ENCODE measurements at places on chromosomes 12 and 14.

- no peak for DNase-seq
Observed at GRCh38 chr14:74574706-74575105, 37.3 kb downstream of the LTBP2 start.

GRCh38 chr14:105497671-105498429 is 6.8 kb downstream of the TEDC1 start:
- no peak for DNase-seq

- DNase-seq, result no peak
Observed at GRCh38 chr14:68359837-68360552, 432.9 kb downstream of the ZFP36L1 start.

GRCh38 chr12:52873832-52874572 is 25.2 kb upstream of the KRT78 start:
- peak; percentile 28 for DNase-seq

DNA sequence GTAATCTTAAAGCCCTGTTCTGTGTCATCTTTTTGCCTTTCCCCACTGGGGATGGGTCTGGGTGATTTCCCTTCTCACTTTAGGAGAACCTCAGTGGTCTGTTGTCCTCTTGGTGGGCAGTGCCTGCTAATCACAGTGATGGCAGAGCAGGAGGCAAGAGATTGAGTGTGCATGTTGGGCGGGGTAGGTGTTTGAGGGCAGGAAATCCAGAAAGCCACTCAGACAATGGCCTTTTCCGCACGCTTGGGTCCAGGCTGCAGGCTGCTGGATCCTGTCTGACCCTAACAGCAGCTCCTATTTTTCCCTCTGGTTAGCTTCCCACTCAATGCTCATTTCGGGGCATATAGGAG is 13.7 kb upstream of the ITGA5 start:
- DNase-seq, result no peak

GRCh38 chr12:107656302-107656701 is 29.3 kb upstream of the PWP1 start:
- no peak for DNase-seq

DNA sequence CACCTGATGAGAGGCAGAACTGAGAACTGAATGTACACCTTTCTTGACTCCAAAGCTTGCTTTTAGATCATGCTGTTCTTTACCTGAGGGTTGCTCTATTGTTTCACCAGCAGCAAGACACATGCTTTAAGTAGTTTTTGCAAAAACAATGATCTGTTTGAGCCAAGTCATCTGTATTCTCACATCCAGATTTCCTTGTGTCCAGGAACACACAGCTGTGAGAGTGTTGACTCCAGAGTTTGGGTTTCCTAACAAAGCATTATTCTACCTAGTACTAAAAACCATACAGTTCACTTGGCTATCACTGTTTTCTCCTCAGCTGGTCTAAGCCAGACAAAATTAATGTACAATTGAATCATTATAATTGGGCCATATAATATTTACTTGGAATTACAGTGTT is 120.4 kb downstream of the STAB2 start:
- no peak for DNase-seq

DNA sequence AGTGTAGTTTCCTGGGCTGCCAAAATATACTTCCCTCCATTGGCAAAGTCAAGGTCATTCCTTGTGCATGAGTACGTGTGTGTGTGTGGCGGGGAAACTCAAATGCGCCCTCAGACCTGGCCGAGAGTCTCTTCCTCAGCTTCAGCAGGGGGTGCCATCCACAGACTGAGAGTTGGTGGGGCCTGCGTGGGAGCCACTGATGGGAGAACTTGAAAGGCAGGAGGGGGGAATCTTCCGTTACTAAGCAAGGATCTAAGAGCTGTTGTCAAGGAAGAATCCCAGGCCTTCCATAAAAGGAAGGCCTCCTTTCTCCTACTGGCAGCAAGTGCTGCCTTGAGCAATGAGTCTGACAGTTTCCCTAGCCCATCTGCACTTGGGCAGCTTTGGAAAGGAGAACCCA is 274.9 kb downstream of the EMP1 start:
- DNase-seq, result no peak

DNA sequence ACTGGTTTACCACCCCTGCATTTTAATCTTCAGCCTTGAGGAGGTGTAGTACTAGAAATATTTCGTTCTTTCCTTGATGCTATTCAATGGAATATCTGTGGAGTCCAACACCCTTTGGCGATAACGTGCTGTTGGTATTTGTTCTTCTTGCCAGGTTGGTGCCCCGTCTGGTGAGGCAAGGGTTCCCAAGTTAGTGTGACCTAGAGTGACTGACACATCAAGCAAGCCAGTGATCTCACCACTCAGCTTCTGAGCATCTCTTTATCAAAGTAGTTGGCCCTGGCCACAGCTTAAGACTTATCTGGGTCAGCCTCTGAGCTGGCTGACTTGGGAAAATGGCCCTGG is 60.2 kb downstream of the PLXNC1 start:
- no peak for DNase-seq

GRCh38 chr12:14171106-14171505 is 189.7 kb upstream of the GRIN2B start:
- DNase-seq, result no peak

DNA sequence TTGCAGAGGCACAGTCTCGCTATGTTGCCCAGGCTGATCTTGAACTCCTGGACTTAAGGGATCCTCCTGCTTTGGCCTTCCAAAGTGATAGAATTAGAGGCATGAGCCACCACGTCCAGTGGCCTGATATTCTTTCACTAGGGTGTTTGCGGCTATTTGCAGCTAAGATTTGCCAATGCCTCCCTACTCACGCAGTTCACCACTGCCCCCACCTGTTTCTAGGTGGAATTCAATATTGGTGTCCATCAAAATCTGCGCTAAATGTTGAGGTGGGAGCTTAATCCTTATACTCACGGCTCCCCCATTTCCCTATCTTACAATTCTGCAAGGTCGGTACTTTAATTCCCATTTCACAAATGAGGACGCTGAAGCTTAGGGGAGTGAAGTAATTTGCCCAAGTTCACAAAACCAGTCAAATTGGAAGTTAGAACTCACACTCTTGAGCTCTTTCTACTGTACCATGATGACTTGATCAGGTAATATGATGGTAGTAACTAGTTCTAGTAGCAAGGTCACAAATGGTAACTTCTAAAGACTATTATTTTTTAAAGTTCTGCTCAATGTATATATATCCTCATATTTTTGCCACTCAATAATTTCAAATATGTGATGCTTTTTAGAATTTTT is 22.1 kb upstream of the LRRC9 start:
- DNase-seq, result no peak

GRCh38 chr12:105425254-105426174 is 95.0 kb downstream of the C12orf75 start:
- DNase-seq, result no peak

- no peak for DNase-seq
Observed at GRCh38 chr14:101426466-101426865, 134.8 kb upstream of the DIO3 start.

DNA sequence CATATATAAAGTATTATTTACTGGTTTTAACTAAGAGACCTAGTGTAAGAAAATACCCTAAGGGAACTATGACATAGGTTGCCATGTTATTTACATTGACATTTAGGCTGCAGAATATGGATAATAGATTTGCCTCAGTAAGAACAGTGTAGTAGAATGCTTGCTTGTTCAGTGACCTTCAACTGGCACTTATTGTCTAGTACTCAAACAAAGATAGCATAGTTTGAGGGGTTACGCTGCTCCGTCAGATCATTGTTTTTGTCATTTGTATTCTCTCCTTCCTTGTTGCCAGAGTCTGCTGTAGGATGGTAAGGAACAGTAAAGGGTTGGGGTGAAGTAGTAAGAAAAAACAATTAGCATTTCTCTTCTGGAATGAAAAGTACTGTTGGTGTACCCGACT is 33.2 kb downstream of the TOGARAM1 start:
- no peak for DNase-seq

- DNase-seq, result no peak
Observed at GRCh38 chr12:16034136-16034817, 123.1 kb downstream of the DERA start.

DNA sequence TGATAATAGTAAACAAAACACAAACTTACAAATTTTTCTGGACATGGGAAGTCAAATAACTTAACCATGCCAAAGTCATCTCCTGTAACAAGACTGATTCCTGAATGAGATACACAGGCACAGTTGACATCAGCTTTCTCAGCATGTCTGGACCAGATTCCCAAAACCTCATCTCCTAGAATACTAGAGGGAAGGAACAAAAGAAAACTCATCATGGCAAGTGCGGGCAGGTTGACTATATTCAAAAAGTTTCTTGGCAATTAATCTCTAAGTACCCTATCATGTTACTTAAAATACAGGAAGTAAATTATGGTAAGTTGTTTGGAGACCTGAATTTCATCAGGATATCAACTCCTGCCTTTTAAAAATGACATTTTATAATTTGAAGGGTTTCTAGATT is 53.9 kb downstream of the ZC3H14 start:
- DNase-seq, result no peak

DNA sequence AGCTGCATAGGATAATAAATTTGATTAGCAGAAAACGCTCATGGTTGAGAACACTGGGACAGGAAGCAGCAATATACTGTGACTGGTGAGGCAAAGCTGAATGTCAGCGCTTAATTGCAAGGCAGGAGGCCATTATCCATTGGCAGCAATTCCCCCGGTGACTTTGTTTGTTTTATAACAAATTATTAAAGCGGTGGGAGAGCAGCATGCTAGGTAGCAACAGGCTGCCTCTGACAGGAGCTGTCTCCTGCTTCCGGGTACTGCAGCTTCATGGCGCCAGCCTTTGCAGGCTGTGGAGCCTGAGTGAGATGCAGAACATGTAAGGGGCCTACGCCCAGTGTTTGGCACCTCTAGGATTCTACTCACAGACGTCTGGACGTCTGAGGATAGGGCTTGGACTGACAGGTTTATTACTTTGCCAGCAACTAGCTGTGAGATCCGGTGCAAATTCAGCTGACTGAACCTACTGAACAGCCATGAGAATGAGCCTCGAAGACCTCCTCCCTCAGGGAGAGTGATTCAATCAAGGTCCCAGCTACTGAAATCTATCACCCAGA is 82.1 kb upstream of the SSTR1 start:
- peak; percentile 3 for DNase-seq

GRCh38 chr12:57069523-57069922 is 9.1 kb downstream of the NEMP1 start:
- no peak for DNase-seq

- no peak for DNase-seq
Observed at GRCh38 chr12:28857369-28857768, 291.7 kb upstream of the FAR2 start.

DNA sequence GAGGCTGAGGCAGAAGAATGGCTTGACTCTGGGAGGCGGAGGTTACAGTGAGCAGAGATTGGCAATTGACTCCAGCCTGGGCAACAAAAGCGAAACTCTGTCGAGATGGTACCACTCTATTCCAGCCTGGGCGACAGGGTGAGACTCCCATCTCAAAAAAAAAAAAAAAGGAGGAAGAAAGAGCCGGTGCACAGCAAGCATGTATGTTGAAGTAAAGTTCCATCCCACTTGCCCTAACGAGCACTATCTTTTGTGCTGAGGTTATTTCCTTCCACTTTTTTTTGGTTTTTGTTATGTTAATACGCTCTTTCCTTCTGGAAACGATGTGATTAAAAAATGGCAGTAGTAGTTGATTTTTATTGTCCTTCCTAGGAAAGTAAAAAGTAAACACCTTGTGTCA is 19.5 kb upstream of the GOLGA5 start:
- no peak for DNase-seq

GRCh38 chr14:85539510-85539909 is 9.6 kb downstream of the FLRT2 start:
- no peak for DNase-seq
